ENCODE measurements at places on chromosomes 5 and 9.

GRCh38 chr5:110916381-110917049 lies 155.0 kb upstream of the TSLP start:
- no peak for DNase-seq

DNA sequence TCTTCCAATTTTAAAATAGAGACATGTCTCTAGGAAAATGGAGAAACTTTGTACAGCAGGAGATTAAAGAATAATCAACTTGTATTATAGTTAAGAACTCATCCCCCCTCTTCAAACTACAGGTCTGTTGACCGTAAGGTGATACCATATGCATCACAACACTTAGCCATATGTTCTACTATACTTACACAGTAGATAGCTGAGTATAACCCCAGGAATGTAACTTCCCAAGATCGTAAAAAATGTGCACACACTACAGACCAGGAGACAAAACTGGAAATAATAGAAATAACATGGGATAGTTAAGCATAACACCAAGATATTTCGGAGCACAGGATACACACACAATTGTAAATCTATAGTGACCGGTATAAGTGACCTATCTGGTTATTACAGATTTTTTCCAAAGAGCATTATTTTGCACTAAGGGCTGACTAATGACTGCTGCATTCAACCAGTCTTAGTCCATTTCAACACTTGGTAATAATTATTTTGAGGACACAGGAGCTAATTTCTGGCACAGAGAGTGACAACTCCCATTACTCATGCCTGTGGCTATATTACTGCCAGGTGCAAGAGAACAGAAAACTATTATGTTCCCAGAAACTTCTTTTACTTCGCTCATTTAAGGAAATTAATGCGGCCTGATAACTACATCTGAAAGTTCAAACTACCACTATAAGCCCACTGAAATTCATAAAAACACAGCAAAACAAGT lies 15.4 kb upstream of the ZNF622 start:
- DNase-seq = no peak

DNA sequence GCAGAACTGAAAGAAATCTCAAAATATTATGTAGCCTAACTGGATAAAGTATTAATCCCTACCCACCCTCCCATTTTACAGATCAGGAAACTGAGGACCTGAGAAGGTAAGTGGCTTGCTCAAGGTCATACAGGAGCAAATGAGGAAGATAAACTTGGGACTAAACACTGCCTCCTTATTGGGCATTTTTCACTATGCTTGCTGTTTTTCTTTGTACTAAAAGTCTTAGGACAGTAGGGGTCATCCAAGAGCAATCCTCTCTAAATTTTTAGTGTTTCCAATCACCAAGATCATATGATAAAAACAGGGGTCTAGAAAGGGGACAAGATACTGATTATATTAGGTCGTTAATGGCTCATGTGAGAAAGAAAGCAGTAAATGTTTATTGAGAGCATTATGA lies 80.8 kb downstream of the RORB start:
- no peak for DNase-seq

GRCh38 chr9:19023078-19023477 lies 9.9 kb downstream of the SAXO1 start:
- DNase-seq = no peak

DNA sequence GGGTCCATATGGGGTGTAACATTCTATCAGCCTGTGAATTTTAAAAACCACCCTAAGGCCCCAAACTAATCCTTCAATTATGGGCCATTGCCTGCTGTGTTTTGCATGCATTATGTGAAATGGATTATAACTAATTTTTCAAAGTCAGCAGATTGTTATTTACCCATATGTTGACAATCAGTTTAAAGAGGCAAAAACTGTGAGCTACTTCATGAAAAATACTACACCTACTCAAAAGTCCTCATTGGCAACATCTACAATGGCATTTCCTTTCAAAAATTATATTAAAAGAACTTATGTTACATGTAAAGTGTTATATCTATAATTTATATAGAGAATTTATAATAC lies 49.0 kb upstream of the KIF2A start:
- no peak for DNase-seq

GRCh38 chr9:135905380-135906258 lies 1.7 kb downstream of the CAMSAP1 start:
- no peak for DNase-seq

- no peak for DNase-seq
These were observed 6.4 kb upstream of the AMBP start for GRCh38 chr9:114084282-114085073.

DNA sequence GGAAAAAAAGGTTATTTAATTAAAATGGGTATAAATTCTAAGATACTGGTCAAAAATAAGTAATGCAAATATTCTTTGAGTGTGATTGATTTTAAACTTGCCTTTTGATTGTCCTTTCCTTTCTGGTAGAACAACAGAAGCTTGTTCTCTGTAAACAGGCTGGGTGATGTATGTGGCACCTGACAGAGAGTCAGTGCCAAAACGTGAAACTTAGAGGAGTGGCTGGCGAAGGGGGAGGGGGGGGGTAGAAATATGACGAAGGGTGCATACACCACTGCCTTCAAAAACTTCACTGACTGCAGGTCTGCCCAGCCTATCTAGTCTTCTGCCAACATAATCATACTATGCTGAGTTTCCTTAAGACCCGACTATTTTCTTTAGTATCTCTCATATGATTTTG lies 629.8 kb upstream of the SEMA6A start:
- no peak for DNase-seq

DNA sequence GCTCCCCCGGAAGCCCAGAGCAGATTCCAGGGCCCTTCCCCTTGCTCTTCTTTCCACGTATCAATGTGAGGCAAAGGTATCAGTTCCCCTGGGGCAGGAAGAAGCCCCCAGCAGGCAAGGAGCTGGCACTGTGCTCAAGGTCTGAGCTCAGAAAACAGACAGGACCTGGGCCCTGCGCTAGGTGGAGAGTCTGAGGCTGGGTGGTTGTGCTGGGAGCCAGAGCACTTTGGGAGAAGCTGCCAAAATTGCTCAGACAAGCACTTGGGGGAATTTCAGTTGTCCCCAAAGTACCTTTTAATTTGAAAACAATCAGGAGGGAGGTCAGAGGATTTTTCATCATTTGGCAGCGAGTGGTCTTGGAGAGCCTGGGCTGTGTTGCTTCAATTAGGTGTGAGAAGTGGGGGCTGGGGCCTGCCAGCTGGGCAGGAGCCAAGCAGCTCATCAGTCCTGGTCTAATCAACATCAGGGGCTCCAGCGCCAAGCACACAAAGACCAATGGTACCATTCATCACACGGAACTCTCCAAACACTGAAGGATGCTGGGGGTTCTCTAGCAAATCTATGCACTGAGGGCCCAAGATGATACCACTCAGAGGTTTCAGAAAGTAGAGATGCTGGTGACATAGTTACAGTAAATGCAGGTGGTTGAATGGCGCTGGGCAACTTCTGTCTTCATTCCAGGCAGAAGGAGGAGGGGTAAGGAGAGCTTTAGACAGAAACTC lies 176.5 kb downstream of the SNX18 start:
- DNase-seq = no peak

DNA sequence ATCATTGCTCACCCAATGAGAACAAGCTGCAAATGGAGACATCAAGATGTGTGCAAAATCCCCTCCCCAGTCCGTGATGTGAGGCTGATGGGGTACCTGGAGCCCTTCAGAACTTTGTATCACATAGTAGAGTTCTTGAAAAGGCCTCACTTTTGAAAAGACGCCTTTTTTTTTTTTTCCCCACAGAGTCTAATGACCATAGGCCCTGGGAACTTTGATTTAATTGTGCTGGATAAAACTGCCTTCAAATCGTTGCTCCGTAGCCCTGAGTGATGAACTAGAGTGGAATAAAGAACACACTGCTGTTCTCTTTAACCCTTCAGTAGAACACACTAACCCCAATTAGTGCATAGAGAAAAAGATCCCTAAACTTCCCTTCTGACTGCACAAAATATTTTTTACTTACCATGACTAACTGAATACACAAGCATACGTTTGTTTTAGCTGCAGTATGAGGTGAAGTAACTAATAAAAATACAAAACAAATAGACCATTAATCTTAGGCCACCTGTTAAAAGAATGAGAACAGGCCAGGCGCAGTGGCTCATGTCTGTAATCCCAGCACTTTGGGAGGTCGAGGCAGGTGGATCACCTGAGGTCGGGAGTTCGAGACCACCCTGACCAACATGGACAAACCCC lies 15.1 kb downstream of the PSAT1 start:
- DNase-seq = no peak

DNA sequence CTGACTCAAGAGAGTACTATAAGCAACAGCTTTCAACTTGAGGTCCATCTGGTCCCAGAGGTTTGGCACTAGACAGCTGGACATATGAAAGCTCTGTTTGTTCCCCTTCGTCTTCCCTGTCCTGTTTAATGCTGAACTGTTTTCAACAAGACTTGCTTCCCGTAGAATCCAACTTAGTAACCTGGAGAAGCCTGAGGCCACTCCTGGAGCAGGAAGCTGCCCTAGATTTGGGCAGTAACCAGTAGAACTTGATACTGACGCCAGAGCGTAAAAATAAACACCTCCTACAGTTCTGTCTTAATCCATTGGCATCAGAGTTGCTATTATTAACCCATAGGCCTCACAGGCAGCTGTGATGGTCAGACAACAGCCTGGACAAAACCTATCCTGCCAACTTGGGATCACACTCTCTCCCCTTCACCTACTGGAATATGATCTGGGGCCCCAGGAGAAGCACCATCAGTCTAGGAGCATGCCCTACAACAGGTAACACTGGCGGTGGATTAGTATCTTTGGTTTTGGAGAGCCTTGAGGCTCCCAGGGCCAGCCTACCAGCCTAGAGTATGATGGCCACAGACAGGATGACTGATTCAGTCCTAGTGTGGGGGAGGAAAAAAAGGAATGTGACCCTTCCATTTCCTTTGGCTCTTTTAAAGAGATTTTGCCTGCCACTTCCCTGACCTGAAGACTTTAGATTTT lies 29.2 kb downstream of the RUSC2 start:
- no peak for DNase-seq

DNA sequence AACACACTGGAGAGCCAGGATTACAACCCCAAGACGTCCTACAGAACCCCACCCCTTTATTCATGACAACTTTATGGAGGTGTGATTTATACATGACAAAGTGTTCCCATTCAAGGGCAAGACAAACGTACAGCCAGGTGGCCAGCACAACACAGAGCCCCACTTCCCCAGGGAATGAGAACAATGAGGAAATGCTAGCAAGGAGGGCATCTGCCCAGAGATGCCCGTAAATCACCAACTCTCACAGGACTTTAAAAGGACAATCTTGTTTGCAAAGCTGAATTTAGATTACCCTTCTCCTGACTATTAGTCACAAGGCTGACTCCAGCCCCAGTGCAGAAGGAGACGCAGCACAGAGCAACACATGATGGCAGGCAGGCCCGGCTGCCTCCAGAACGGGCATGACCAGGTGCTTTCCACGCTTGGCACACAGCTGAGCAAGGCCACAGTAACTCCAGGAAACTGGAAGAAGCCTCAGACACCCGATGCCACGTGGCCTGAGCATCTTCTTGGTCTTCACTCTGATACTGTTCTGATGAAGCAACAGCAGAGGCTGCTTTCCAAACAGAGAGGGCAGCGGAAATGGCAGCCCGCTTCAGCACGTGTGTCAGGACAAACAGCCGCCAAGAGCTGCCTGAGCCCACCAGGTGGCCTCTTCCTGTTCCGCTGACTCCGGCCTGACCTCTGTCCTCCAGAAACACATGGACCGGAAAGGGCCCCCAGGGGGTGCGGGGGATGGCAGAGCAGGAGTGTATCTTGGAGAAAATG lies 51.4 kb downstream of the ROR2 start:
- no peak for DNase-seq

DNA sequence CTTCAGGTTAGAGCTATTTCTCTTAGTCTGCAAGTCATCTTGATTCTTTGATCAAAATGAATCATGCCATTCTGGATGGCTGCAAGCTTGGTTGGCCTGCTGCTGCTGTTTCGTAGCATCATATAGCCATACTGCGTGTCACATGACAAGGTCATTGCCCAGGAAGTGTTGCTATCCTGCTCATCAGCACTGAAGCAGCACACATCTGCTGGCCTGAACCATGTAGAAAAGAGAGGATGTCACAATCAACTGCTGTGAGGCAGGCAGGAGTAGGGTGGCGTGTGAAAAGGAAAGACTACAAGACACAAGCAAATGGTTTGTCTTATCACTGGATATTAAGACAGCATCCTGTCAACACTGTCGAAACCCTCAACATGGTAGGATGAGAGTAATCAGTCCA lies 376.7 kb upstream of the RORB start:
- DNase-seq = no peak

GRCh38 chr5:17374973-17375742 lies 122.9 kb upstream of the TAF11L2 start:
- no peak for DNase-seq

GRCh38 chr9:112711050-112711689 lies 6.7 kb downstream of the INIP start:
- DNase-seq = no peak

DNA sequence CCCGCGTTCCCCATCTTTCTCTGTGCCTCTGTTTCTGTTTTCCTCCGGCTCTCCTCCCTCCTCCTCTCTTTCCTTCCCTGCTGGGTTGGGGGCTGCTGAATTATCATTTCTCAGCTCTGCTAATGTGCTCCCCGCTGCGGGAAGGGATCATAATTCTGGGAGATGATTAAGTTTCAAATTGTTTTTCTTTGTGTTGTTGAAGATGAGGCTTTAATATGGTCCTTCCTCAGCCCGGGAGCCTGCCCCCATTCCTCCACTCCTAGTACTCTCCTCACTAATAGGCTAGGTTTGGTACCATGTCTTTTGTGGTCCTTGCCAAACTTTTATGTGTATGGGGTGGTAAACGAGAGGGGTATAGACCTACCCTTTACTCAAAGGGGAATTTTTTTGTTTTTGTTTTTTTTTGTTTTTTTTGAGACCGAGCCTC lies 5.7 kb upstream of the PCDH1 start:
- no peak for DNase-seq

DNA sequence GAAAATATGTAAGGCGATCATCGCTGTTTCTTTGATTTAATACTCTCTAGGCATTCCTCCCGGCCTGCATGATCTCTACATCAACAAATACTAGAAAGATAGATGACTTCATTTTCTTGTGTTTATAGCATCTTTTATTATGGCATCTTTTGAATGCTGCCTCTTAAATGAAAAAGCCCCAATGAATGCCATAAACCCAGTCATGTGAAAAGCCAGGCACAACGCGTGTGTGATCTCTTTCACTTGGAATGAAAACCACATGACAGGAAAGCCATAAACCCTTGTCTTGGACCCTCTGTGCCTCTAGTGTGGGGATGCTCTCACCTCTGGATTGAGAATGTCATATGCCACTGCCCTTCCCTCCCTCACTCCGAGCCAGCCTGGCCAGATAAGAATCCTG lies 476.2 kb downstream of the SEMA5A start:
- no peak for DNase-seq

GRCh38 chr5:56102889-56103288 lies 108.1 kb upstream of the IL6ST start:
- no peak for DNase-seq

Data from cortex of kidney (tissue), 1 donor.